ENCODE measurements at places on chromosomes 16 and 17.

GRCh38 chr17:35166526-35166925 lies 18.9 kb downstream of the UNC45B start:
- H3K4me1 ChIP-seq: no peaks in the 10 kb centered on the region
- no peak overlapping the region for H3K4me3 ChIP-seq
- H3K36me3 ChIP-seq: no peaks in the 10 kb centered on the region
- H3K27ac ChIP-seq: no peak overlapping the region

- H3K36me3 ChIP-seq: no peaks in the 10 kb centered on the region
- peaks cover 36% of the 10 kb centered on the region for H3K4me1 ChIP-seq
- H3K4me3 ChIP-seq: no peak overlapping the region
- H3K27ac ChIP-seq: no peak overlapping the region
- H3K27me3 ChIP-seq: no peaks in the 10 kb centered on the region
Observed at GRCh38 chr16:58040496-58040846, 14.9 kb downstream of the MMP15 start.

- no peak overlapping the region for H3K4me3 ChIP-seq
- no peaks in the 10 kb centered on the region for H3K27me3 ChIP-seq
- peaks cover 19% of the 10 kb centered on the region for H3K36me3 ChIP-seq
- H3K27ac ChIP-seq: no peak overlapping the region
- no peak for DNase-seq
- H3K4me1 ChIP-seq: peaks cover 3% of the 10 kb centered on the region
Observed at GRCh38 chr16:82157534-82157812, 12.6 kb downstream of the MPHOSPH6 start.

DNA sequence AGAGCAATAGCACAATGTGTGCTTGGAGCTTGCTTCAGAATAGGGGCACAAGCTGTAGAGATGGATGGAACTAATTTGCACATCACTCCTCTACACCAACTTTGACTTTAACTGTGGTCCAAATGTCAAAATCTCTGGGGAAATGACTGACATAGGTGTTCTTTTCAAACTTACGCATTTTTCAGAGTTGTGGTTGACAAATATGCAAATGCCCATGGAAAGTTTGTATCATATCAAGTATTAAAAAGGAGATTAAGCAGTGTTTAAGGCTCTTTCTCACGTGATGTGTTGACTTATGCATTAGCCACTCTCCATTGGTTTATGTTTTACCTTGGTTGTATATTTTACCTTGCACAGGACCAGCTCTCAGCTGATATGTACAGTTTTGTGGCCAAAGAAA lies 77.1 kb downstream of the ELAC2 start:
- H3K4me3 ChIP-seq: peak overlapping the region; percentile 58
- peak; percentile 93 for DNase-seq
- H3K27me3 ChIP-seq: no peaks in the 10 kb centered on the region
- H3K27ac ChIP-seq: peak overlapping the region; percentile 100
- peaks cover 49% of the 10 kb centered on the region for H3K4me1 ChIP-seq

DNA sequence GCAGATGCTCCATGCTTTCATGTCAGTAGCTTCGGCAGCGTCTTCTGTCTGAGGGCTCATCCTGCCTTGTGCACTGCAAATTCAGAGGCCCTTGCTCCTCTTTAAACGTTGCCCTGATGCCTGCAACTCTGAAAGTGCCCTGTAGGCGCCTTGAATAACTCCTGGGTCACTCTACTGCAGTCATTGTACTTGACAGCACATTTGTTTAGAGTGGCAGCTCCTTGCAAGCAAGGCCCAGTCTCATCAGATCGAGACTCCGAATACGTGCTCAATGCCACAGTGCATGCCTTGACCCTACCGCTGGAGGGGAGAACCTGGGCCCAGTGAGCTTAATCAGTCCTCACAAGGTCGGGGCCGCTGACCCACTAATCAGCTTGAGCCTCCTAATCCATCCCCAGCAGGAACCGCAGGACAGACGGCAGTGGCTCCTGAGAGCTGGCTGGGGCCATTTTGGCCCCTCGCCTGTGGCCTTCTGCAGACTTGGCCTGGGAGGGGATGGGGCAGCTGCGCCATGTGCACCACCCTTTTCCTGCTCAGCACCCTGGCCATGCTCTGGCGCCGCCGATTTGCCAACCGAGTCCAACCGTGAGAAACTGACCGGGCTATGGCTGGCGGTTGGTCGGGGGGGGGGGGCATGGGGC lies at the start of gene PRCD:
Gene PRCD (plus strand): TSS at position 414 of the 641 bp plus-strand sequence. CDS start 98 bp downstream, at position 512.
- no peaks in the 10 kb centered on the region for H3K36me3 ChIP-seq
- peak; percentile 53 for DNase-seq
- H3K4me1 ChIP-seq: peaks cover 9% of the 10 kb centered on the region
- no peak within 1 kb of the TSS for H3K27ac ChIP-seq

- no peak overlapping the region for H3K27ac ChIP-seq
- no peak for DNase-seq
- no peaks in the 10 kb centered on the region for H3K27me3 ChIP-seq
- peaks cover 13% of the 10 kb centered on the region for H3K4me1 ChIP-seq
- H3K4me3 ChIP-seq: no peak overlapping the region
- no peaks in the 10 kb centered on the region for H3K36me3 ChIP-seq
Observed at GRCh38 chr17:30234296-30234695, 1.2 kb downstream of the SLC6A4 start.

- DNase-seq: no peak
- H3K36me3 ChIP-seq: no peaks in the 10 kb centered on the region
- H3K4me3 ChIP-seq: no peak overlapping the region
- H3K4me1 ChIP-seq: no peaks in the 10 kb centered on the region
Observed at GRCh38 chr16:78402833-78403232, 303.4 kb downstream of the WWOX start.

DNA sequence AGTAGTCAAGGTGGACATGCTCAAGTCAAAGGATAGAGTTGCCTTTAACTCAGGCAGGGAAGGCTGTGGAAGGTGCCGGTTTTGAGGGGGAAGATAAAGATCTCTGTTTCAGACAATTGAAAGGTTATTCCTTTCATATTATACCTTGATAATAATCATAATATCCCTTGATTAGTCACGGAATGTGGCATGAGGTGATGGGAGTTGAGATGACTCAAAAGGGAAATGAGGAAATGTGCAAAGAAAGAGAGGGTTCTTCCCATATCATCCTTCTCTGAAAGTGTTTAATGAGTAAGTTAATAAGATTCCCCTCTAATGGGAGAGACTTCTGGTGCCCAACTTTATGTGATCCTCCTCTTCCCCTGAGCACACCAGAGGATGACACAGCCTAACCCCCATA lies 43.1 kb upstream of the HS3ST2 start:
- H3K4me3 ChIP-seq: no peak overlapping the region
- no peaks in the 10 kb centered on the region for H3K4me1 ChIP-seq
- H3K36me3 ChIP-seq: no peaks in the 10 kb centered on the region

GRCh38 chr16:8614435-8615029 lies 7.0 kb upstream of the METTL22 start:
- H3K27ac ChIP-seq: no peak overlapping the region
- H3K27me3 ChIP-seq: no peaks in the 10 kb centered on the region
- peaks cover 17% of the 10 kb centered on the region for H3K4me1 ChIP-seq
- H3K4me3 ChIP-seq: no peak overlapping the region
- no peaks in the 10 kb centered on the region for H3K36me3 ChIP-seq
- DNase-seq: peak; percentile 50

DNA sequence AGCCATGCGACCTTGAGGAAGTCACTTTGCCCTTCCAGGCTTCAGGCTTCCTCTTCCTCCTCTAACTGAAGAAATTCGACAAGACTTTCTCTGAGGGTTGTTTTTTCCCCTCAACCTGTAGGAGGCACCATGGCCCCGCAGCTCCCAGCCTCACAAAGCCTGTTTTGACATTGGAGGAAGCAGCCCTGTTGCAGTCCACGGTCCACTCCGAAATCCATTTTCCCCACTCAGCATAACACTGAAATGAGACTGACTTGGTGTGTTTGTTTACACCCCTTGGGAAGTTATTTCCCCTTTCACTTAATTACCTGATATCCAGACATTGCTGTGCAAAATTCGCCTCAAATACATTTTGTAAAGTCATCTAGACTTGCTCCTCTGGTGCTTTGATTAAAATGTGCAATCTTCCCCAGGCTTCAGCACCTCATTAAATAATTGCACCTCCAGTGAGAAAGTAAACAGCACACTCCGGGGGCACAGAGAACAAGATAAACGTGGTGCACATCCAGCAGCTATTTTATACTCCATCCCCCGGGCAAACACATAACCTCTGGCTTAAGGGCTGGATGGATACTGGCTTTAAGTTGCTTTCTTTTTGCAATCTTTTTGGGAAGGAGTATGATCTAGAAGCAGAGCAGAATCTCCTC lies 41.4 kb upstream of the PIRT start:
- no peak overlapping the region for H3K27ac ChIP-seq
- H3K4me1 ChIP-seq: no peaks in the 10 kb centered on the region
- H3K36me3 ChIP-seq: no peaks in the 10 kb centered on the region
- no peaks in the 10 kb centered on the region for H3K27me3 ChIP-seq
- H3K4me3 ChIP-seq: no peak overlapping the region
- peak; percentile 74 for DNase-seq

GRCh38 chr17:62140836-62141235 lies 75.8 kb upstream of the MED13 start:
- H3K27ac ChIP-seq: no peak overlapping the region
- H3K4me1 ChIP-seq: no peaks in the 10 kb centered on the region
- H3K36me3 ChIP-seq: no peaks in the 10 kb centered on the region
- no peak overlapping the region for H3K4me3 ChIP-seq
- no peaks in the 10 kb centered on the region for H3K27me3 ChIP-seq

DNA sequence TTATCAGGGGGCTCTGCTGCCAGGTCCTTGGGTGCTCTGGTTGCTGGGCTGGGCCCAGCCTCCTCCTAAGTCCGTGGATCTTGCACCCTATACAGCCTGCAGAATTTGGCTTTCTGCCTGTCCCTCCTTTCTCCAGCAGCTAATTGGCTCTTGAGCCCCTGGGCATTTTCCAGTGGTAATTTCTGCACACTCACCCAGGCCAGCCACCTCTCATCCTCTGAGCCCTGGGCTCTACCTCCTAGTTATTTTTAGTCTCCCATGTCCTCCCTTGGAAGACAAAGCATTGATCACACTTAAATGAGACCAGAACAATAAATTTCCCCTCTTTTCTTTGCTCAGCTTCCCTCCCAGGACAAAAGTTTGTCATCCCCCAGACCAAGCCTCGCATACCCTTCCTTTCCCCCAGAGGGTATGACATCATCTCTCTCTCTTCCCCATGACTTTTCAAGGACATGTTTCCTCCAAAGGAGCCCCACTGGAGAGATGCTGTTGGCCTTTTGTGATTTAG lies 38.1 kb downstream of the C17orf75 start:
- H3K4me3 ChIP-seq: no peak overlapping the region
- H3K36me3 ChIP-seq: no peaks in the 10 kb centered on the region
- no peak for DNase-seq
- H3K27me3 ChIP-seq: no peaks in the 10 kb centered on the region

GRCh38 chr16:2238150-2238837 lies 2.0 kb downstream of the DNASE1L2 start:
- H3K27ac ChIP-seq: no peak overlapping the region
- no peak overlapping the region for H3K4me3 ChIP-seq
- H3K4me1 ChIP-seq: no peaks in the 10 kb centered on the region

DNA sequence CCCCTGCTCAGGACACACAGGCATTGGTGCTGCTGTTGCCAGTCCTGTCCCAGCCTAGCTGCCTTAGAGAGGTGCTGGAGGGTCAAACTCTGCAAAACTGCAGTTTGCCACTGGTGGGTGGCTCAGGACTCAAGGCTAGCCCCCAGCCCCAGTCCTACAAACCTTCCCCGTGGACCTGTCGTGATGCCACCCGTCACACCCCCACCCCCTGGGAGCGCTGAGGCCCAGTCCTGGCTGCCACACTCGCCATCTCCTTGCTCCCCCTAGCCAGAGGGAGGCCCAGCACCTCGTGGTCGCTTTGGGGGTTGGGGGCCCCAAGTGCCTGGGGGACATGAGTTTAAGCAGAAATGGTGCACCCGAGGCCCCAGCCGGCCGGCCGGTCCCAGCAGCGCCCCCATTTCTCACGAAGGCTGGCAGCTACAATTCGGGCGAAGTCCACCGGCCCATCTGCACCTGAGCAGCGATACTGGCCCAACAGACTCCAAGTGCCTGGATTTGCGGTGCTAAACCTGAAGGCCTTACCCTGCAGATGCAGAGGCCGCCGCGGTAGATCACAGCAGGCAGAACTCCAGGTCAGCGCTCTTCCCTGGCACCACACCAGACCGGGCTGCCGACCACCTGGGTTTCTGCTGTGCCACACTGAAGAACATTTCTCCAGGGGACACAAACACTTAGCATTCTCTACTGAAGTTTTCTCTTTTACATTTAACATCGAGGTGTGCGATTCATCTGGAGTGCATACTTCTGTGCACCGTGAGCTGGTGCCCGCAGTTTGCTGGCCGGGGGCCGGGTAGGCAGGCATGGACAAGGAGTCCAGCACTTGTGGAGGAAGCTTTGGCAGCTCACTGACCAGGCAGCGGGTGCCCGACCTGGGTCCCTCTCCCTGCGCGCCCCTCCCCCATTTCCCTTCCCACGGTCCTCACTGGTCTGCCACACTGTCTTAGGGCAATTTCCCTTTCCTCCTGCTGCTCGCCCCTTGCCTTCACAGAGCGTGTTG lies 130.0 kb downstream of the KCNJ12 start:
- no peak overlapping the region for H3K4me3 ChIP-seq
- H3K27me3 ChIP-seq: no peaks in the 10 kb centered on the region
- peaks cover 19% of the 10 kb centered on the region for H3K4me1 ChIP-seq
- H3K27ac ChIP-seq: no peak overlapping the region
- no peak for DNase-seq
- no peaks in the 10 kb centered on the region for H3K36me3 ChIP-seq

- DNase-seq: no peak
- H3K36me3 ChIP-seq: no peaks in the 10 kb centered on the region
- H3K27me3 ChIP-seq: no peaks in the 10 kb centered on the region
- H3K27ac ChIP-seq: no peak overlapping the region
- H3K4me1 ChIP-seq: no peaks in the 10 kb centered on the region
- H3K4me3 ChIP-seq: no peak overlapping the region
Observed at GRCh38 chr17:63191610-63192009, 225.6 kb downstream of the TANC2 start.

DNA sequence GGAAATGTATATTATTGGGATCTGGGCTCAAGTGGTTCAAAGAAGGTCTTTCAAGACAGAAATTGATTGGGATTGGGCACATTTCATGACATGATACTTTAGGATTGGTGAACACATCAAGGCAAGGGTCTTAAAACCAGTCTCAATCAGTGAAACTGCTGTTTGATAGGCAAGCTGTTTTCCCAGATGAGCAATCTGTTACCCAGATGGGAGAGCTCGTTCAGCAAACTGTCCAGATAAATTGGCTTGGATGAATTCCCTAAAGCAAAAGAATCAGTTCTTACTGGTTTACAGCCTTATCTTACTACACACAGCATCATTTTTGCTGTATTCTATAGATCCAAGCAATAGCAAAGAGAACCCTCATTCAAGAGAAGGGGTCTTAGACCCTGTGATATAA lies 31.0 kb upstream of the CNEP1R1 start:
- no peak overlapping the region for H3K27ac ChIP-seq
- no peaks in the 10 kb centered on the region for H3K4me1 ChIP-seq
- no peaks in the 10 kb centered on the region for H3K27me3 ChIP-seq
- no peak overlapping the region for H3K4me3 ChIP-seq
- DNase-seq: no peak

GRCh38 chr17:21129023-21129681 lies 2.4 kb downstream of the DHRS7B start:
- H3K27me3 ChIP-seq: no peaks in the 10 kb centered on the region
- no peaks in the 10 kb centered on the region for H3K36me3 ChIP-seq
- no peak overlapping the region for H3K27ac ChIP-seq
- no peak for DNase-seq
- peaks cover 22% of the 10 kb centered on the region for H3K4me1 ChIP-seq

Measured in Karpas-422 (cell line).